ENCODE measurements at places on chromosomes 6 and 20.

- DNase-seq = no peak
- no peaks in the 10 kb centered on the region for H3K27me3 ChIP-seq
- H3K27ac ChIP-seq = no peak overlapping the region
- no peak overlapping the region for H3K4me3 ChIP-seq
- no peaks in the 10 kb centered on the region for H3K4me1 ChIP-seq
These were observed 84.1 kb downstream of the RNF217 start for GRCh38 chr6:125046107-125046925.

DNA sequence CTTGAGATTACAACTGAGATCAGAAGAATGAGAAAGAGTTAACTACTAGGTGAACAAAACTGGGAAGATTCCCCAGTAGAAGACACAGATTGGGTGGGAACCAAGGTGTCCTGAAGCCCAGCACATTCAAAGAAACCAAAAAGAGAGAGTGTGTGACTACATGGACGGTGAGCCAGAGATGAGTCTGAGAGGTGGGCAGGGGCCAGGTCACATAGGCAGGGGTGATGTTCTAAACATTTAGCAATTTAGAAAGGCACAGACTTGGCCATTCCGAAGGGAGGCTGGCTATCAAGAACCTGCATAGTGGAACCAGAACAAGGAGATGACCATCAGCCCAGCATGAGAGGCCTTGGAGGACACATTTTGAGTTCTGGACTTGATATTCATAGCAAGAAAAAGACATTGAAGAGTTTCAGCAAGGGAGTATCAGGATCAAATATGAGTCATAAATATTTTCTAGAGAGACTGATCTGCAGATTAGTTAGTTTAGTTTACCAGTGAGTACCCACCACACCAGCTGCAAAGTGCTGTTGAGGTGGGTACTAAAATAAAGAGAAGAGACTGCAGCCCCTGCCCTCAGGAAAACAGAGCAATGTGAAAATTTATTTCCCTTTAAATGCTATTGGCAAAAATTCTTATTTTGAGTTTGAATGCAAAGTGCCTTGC is 340.5 kb upstream of the PRDM1 start:
- no peaks in the 10 kb centered on the region for H3K27me3 ChIP-seq
- H3K4me1 ChIP-seq = peaks cover 29% of the 10 kb centered on the region
- H3K36me3 ChIP-seq = no peaks in the 10 kb centered on the region

DNA sequence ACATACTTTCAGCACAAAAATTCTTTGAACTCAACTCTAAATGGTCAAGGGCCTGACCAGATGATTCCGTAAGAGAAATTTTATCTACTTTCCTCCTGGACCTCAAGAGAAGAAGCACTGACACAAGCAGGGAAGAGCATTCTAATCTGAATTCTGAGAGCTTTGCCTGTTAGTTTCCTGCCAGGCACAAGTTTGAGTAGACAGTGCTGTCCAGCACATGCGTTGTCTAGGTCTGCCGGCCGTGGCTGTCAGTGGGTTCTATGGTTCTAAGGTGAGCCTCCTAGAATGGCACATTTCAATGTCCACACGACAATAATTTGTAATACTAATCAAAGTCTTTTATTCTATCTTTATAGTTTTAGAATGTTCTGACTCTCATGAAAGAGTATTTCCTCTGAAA is 91.9 kb downstream of the RFPL4B start:
- no peak overlapping the region for H3K4me3 ChIP-seq
- DNase-seq = no peak
- no peaks in the 10 kb centered on the region for H3K27me3 ChIP-seq
- H3K27ac ChIP-seq = no peak overlapping the region
- H3K4me1 ChIP-seq = no peaks in the 10 kb centered on the region
- H3K36me3 ChIP-seq = no peaks in the 10 kb centered on the region

- DNase-seq = no peak
- no peaks in the 10 kb centered on the region for H3K27me3 ChIP-seq
- no peak overlapping the region for H3K4me3 ChIP-seq
These were observed 35.7 kb upstream of the MLN start for GRCh38 chr6:33839399-33840047.

- H3K27ac ChIP-seq = no peak overlapping the region
- no peak overlapping the region for H3K4me3 ChIP-seq
- no peaks in the 10 kb centered on the region for H3K4me1 ChIP-seq
- H3K27me3 ChIP-seq = no peaks in the 10 kb centered on the region
These were observed 67.8 kb downstream of the GFOD1 start for GRCh38 chr6:13419422-13420195.

DNA sequence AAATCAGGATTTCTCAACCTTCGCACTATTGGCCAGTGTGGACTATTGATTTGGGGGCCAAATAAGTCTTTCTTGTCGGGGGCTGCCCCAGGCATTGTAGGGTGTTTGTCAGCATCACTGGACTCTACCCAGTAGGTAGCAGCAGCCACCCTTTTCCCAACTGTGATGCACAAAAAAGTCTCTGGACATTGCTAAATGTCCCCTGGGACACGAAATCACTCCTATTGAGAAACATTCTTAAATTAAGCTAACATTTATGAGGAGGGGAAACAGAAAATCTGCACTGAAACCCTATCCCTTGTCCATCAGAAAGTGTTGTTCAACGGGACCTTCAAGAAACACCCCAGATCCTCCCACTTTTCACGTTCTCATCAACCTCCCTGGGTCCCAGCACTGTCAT is 54.2 kb downstream of the NFATC2 start:
- H3K27me3 ChIP-seq = no peaks in the 10 kb centered on the region
- peak overlapping the region; percentile 19 for H3K4me3 ChIP-seq
- no peak for DNase-seq
- peaks cover 24% of the 10 kb centered on the region for H3K4me1 ChIP-seq
- peak overlapping the region; percentile 92 for H3K27ac ChIP-seq

Measured in PC-9 (cell line).